Urothelium cell line (cell line): ENCODE measurements at places on chromosomes 12 and 14.
A peak's percentile ranks its signal among the peaks of the same experiment; 100 is the strongest.

GRCh38 chr14:54366736-54367735 is 29.8 kb upstream of the CDKN3 start:
- peak; percentile 62 for DNase-seq

GRCh38 chr14:90804292-90805083 is 11.7 kb downstream of the TTC7B start:
- no peak for DNase-seq

- no peak for DNase-seq
These were observed 44.3 kb downstream of the NCOR2 start for GRCh38 chr12:124523071-124523470.

DNA sequence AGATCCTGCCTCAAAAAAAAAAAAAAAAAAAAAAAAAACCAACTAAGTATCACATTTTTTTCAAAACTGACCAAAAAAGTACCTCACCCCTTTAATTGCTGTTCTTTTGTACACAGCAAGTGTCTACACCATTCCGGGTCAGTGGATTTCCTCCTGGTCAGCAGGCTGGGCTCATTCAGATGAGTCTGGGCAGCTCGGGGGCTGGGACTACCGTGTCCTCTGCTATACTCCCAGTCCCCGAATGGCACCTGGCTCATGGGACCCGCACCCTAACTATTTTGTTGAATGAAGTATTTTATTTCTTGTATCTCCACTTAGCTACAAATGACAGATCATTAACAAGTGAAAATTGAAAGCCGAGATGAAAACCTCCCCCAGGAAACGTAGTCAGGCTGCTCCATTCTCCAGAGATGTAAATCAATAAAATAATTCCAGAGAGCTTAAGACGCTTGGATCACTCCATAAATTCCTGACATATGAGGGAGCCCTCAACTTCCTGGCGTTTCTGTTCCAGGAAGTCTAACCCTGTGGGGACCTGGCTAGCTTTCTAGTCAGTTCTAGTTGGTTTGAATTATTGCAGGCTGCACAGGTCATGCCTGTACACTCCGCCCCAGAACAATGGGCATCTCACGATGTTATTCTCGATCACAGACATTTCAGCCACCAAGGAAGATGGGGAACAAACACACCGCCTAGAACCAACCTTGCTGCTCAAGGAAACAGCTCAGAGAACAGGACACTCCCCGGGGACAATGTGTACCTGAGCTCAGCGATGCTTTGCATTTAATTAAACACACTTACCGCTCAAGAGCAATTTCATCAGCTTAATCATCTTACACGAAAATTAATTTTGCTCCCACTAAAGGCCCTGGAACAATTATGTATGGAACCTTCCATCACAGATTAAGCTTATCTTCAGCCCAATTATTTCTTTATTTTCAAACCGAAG is 76.3 kb downstream of the RIMBP2 start:
- DNase-seq, result peak; percentile 52

GRCh38 chr14:104219731-104220214 is 81.4 kb downstream of the KIF26A start:
- DNase-seq, result no peak

- DNase-seq, result peak; percentile 83
These were observed 3.5 kb upstream of the NFE2 start for GRCh38 chr12:54304187-54304810.

DNA sequence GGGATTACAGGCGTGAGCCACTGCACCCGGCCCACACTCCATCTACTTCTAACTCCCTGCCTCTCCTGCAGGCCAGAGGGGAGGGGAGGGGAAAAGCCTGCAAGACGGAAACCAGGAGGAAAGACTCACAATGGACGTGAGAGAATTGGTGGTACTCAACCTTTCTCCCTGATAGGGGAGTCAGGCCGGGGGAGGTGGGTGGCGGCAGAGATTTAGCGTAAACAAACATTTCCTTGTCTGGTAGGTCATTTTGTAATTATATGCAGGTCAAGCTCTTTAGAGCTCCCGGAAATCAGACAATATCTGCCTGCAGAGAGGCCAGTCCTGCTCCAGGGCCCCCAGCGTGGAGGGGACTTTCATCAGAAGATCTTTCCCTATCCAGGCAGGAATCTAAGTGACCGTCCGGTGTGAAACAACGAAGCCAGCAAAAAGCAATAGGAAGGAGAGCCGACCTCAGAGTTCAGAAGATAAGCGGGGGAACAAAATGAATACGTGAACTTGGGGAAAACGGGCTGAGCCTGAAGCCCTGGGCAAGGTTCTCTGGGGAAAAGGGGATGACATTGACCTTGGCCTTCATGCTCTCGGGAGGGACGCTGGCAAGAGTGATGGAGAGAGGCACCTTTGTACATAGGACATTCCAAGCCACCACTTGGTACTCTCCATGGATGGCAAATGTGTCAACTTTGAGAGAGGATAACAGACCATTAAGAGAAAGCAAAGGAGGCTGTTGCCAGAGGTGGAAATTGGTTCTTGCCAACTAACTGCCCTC is 62.3 kb downstream of the SPRING1 start:
- DNase-seq, result no peak

DNA sequence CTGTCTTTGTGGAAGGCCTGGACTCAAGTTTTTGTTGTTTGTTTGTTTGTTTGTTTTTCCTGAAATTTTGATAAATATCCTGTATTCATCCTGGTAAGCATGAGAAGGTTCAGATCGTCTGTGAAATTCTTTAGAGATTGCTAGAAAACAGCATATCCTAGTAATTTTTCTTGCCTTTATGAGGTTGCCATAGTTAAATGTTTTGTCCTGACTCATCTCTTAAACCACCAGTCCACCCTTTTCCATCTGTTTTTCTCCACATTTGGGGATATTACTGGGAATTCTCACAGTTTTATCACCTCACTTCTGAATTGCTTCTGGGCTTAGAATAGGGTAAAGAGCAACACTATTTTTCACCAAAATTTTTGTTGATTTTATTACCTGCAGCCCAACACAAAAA is 248.3 kb downstream of the FBXL14 start:
- no peak for DNase-seq

DNA sequence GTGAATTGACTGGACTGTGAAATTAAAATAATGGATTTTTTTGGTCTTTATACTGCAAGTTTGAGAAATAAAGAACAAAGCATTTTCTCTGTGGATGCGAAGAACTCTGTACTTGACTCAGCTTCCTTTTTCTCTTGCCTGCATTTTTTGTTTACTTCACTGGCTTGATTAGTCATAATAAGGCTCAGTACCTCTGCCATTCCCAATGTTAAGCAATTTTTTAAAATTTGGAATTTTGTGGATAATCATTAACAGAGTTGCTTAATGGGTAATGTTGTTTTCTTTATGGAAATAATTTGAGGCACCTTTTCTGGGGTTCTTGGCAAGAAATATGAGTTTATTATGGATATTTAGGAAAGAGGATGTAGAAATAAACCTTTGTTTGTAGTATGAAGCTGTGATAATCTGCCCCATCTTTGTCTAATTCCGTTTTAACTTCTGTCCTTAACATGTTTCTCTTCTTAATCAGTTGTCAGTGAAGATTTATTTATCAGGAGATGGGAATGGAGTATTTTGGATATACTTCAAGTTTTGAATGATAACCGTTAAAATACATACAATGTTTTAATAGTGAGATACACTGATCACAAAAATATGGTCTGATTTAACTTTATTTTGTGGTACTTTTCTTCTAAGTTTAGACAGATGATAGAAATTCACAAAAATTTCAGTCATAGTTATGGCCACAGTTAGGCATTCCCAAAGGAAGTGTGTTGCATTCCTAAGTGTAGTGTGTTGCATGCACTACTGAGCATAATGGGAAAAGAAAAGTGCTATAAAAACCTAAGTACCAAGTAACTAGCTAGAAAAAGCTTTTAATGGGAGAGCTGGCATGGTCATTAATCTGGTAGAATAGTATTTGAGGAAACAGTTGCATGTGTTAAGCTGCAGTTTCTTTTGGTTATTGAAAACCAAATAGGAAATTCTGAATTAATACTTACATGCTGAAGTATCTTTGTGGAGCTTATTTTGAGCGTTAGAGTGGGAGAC is 27.7 kb downstream of the WNK1 start:
- DNase-seq, result no peak

DNA sequence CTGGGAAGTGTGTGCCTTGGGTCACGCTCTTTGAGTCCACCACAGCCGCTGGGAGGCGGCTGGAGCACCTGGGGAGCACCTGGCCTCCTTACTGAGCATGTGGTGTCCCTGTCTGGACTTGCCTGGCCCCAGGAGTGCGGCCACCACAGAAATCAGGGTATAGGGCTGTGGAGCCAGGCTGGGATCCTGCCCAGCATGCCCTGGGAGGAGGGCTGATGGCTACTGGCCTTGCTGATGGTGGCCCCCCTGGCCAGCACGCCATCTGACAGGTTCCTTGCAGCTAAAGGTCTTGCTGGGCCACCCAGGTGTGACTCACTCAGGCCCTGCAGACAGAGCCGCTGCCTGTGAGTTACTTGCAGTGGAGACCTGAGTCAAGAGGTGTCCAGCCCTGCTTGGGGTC is 6.0 kb downstream of the ULK1 start:
- DNase-seq, result no peak

- no peak for DNase-seq
These were observed 39.6 kb upstream of the HELB start for GRCh38 chr12:66262737-66263136.

DNA sequence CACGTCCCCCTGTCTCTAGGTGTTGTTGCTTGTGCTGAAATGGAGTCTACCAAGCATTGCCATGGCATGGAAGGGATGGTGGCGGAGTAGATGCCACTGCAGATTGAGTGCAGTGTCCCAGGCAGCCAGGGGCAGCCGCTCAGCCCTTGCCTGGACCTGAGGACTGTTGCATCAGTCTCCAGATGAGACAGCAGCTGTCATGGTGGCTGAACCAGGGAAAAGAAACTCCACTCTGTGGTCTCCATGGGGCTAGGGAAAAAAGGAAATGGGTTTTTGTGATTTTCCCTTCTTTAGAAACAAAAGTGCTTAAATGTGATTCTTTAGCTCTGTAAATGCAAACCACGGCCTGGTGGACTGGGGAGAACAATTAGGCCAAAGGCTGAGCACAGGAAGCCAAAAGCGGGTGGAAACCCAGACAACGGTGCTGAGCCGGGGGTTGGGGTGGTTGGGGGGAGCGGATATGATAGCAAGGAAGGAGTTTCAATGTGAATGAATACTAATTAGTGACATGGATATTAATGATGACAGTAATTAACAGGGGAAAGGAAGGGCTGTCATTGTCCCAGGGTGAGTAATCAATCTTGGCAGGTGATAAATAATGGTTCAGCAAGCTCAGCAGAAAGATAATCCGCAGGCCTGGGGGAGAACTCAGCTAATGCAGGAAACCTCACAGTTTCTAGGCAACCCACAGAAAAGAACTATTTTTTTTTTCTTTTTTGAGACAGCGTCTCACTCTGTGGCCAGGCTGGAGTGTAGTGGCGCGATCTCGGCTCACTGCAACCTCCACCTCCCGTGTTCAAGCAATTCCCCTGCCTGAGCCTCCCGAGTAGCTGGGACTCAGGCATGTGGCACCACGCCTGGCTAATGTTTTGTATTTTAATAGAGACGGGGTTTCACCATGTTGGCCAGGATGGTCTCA is 442.6 kb downstream of the DPF3 start:
- DNase-seq, result peak; percentile 62

DNA sequence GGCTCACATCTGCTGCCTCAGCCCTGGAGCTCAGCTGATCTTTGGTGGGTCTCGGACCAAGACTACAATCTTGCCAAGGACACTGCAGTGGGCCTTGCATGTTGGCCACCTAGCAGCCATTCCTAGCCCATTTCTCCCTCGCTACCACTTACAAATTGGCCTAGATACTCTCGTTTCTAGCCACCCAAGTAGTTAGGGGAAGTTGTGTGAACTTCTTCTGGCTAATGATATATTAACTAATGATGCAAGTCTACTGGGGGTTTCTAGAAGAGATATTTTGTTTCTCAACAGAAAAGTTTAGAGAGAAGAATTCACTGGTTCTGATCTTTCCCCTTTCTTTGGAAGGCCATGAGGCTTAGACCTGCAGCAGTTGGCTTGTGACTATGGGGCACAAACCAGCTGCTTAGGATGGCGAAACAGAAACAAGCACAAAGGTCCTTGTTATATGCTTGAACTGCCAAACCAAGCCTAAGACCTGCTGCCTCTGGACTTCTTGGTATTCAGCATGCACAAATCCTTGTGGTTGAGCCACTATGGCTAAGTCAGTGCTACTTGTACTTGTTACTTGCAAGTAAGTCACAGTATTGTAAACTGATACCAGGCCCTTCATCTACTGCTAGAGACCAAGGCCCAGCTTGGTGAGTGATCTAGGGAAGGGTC is 30.5 kb upstream of the GPATCH2L start:
- no peak for DNase-seq

DNA sequence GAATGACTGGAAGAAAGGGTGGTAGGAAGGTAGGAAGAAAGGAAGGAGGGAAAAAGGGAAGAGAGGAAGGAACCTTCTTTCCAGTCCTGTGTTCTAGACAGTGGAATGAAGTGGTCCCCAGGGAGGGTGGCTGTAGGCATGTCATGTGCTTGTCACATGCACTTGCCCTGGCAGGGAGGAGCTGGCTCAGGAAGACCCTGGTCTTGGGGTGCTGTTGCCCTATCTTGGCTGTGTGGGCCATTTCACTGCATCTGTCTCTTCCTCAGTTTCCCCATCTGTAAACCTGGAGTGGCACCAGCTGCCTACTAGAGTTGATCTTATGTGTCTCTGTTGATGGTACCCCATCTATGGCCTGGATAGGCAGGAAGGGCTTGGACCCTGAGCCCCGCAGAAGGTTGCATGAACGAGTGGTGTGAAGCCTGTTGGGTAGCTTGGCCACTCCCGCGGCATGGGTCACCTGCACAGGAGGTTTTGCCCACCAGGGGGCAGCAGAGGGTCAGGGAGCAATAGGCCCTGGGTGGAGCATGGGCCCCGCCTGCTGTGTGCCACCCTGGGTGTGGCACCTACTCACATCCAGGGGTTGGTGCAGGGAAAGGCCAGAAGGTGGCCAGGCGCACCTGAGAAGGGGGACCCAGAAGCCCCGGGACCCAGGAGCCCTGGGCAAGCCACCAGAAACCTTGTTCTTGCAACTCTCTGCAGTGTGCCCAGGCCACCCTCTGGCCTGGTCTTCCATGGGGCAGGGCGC is 25.1 kb downstream of the MEG3 start:
- peak; percentile 67 for DNase-seq

GRCh38 chr12:112285600-112286401 is 96.4 kb downstream of the HECTD4 start:
- no peak for DNase-seq
